ENCODE measurements at places on chromosomes 16 and 17.

- DNase-seq, result no peak
Observed at GRCh38 chr17:41891135-41892020, 26.2 kb upstream of the KLHL11 start.

GRCh38 chr17:7582396-7583252, 1.0 kb upstream of the MPDU1 start:
- no peak for DNase-seq

DNA sequence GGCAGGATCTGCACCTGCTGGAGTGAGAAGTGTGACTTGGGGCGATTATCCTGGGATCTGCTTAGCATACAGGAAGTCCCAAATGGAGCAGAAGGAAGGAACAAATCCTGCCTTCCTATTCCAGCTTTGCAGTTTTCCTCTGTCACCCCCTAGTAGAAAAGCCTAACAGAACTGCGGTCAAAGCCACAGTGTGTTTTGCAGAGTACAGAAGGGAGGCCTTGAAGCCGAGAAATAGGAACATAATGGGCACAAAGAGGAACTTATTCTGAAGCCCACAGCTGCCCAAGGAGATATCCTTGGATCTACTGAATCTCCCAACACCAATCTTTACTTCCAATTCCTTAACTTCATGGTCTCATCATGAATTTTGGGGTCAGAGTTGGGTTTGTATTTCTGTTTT, 8.5 kb downstream of the KRTAP1-5 start:
- DNase-seq, result no peak

DNA sequence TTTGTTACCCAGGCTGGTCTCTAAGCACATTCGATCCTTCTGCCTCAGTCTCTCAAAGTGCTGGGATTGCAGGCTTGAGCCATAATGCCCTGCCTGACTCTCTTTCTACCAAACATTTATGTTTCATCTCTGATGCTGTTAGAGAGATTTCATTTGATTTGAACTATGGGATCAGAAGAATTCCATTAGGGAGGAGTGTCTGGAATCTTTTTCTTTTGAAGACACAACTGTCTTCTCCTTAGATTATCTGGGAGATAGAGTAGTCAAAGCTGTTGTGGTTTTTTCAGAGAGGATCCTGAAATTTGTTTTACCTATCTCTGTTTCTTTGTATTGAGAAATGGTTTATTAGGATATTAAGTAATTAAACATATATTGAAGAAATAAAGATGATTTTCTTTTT, 29.4 kb downstream of the WIPF2 start:
- no peak for DNase-seq

- DNase-seq, result no peak
Observed at GRCh38 chr17:61205401-61205800, 194.2 kb upstream of the TBX2 start.

DNA sequence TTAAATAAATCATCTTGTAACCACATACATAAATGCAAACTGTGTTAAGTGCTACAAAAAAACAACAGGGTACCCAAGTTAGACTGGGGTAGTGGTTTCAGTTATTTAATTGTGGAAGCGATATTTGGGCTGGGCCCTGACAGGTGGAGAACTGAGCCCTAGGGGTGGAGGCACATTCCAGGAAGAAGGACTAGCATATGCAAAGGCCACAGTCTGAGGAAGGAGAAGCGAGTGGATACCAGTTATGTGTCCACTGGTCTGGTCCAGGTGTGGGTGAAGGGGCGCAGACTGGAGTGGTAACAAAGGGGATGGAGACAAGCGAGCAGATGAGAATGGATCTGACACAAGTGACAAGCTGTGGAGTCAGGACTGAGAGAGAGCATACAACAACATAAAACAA, 22.9 kb downstream of the TXNDC11 start:
- no peak for DNase-seq

DNA sequence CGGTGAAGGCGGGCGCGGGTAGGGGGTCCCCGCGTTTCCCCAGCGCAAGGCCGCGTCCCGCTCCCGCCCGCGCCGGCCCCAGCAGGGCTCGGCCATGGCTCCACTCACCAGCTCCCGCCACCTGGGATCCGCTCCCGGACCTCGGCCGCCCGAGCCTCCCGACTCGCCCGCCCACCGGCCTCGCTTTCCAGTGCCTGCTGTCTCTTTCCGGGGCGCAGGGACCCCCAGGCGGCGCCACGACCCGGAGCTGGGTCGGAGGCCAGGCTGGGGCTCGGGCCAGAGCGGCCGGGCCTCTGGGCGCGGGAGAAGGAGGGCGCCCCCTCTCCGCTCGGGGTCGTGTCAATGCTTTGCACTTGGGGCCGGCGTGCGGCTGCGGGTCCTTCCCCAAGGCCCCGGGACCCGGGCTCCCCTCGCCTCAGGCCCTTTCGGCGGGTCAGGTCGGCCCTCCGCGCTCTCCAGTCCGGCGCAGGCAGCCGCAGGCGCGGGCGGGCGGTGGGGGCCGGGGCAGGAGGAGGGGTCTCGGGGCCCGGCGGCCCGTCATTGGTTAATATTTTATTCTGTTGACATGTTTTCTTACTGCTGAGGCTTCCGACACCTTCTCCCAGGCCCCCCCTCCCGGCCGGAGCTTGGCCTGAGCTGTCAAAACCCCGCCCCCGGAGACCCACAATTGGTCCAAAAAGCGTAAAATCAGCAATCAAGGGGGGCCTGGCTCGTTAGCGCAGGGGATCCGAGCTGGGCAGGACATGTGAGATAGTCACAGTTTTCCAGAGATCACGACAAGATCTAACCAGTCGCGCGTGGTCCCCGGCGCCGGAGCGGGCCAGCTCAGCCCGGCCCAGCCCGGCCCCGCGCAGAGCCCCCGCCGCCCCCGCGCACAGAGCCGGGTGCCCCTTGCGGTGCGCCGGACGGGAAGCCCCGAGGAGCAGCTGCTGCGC, at the start of gene TBX2:
Gene TBX2, plus strand, starts transcription at position 713 of the 935 bp plus-strand sequence. CDS start 334 bp downstream, outside the sequence.
- no peak for DNase-seq

DNA sequence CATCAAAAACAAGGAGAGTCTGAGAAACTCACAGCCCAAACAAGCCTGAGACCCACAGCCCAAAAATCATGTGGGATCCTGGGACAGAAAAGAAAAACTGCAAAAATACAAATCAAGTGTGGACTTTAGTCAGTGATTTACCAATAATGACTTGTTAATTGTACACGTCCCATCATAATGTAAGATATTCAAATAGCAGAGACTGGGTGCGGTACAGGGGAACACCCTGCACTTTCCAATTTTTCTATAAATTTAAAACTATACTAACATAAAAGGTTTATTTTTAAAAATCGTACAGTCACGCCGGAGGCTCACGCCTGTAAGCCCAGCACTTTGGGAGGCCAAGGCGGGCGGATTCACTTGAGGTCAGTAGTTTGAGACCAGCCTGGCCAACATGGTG, 8.8 kb downstream of the CEP131 start:
- DNase-seq, result no peak

DNA sequence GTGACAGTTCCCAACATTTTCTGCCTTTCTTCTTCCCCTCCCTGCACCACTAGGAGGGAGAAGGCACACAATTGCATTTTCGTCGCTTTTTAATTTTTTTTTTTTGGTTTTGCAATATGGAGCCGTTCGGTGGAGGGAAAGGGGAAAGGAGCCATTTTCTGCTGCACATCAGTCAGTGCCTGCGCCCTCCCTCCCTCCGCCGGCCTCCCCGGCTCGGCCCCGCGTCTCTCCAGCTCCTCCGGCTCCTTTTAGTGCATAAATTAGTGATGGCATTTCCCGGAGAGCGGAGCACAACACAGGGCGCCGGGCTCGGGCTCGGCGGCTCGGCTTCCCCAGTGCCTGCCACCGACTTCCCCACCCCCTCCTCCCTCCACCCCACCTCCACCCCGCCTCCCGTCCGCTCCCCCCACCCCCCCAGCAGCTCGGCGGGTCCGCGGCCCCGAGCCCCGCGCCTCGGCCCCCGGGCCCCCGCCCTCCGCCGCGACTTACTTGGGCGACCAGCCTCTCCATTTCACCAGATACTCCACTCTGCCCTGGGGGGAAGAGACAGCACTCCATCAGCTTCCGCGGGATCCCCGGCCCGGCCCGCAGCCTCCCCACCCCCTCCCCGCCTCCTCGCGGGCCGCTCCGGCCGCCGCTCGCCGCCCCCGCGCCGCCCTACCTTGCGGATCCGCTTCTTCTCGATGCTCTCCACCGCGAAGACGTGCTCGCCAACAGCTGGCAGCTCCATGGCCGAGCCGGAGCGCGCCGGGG, 542 bp downstream of the CBX4 start:
- peak; percentile 27 for DNase-seq

DNA sequence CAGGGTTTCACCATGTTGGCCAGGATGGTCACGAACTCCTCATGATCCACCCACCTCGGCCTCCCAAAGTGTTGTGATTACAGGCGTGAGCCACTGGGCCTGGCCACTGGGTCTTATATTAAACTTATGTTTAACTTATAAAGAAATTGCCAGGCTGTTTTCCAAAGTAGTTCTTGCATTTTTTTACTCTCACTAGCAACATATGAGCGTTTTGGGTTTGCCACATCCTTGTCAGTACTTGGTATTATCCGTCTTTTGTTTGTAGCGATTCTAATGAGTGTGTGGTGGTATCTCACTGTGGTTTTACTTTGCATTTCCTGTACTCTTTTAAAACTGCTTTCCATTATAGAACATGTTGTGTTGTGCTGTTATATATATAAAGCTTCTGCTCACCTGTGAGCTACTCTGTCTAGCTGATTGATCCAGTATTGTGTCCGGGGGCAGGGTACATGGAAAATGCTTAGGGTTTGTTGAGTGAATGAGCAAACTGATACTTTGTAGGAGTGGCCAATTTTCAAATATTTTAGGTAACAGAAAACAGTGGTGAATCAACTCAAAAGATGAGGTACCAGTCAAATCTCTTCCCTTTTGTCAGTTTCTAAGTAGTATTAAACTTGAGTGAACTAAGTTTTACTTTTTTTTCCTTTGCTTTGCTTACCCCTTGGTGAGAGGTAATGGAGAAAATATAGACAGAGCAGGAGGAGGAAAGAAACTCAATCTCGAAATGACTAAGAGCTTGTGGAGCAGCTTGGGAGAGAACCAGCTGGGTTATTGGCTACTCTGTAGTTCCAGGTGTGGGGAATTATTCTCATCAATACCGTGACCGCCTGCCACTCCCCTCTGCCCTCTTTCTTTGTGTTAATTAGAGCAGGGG, 75.8 kb downstream of the PITPNC1 start:
- no peak for DNase-seq

- DNase-seq, result no peak
Observed at GRCh38 chr16:9099131-9099625, 7.7 kb downstream of the HAPSTR1 start.

DNA sequence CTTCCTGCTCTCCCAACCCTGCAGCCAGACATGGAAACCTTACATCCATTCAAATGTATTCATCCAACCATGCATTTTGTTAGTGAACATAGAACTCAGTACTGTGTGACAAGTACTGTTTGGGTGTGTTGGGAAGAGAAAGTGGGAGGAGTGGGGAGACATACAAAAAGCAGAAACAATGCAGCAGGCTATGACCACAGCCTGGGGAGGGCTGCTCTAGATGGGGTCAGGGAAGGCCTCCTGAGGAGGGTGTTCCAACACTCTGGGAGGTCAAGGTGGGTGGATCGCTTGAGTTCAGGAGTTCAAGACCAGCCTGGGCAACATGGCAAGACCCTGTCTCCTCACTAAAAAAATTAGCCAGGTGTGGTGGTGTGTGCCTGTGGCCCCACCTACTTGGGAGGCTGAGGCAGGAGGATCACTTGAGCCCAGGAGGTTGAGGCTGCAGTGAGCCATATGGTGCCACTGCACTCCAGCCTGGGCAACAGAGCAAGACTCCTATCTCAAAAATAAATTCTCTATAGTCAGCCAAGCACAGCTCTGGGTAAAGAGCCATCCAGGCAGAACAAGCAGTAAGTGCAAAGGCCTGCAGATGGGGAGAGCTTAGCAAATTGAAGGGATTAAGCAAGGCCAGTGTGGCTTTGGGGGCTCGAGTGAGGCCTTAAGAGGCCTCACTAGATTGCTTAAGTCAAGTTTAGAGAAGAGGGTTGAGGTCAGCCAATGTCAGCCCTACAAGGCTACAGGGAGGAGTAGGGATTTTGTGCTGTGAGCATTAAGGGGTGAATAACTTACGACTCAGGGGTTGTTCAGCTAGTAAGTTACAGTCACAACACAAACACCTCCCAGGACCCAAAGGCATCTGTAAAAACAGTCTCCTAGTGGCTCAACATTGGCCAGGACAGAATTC, 5.5 kb downstream of the SLC13A2 start:
- DNase-seq, result no peak

DNA sequence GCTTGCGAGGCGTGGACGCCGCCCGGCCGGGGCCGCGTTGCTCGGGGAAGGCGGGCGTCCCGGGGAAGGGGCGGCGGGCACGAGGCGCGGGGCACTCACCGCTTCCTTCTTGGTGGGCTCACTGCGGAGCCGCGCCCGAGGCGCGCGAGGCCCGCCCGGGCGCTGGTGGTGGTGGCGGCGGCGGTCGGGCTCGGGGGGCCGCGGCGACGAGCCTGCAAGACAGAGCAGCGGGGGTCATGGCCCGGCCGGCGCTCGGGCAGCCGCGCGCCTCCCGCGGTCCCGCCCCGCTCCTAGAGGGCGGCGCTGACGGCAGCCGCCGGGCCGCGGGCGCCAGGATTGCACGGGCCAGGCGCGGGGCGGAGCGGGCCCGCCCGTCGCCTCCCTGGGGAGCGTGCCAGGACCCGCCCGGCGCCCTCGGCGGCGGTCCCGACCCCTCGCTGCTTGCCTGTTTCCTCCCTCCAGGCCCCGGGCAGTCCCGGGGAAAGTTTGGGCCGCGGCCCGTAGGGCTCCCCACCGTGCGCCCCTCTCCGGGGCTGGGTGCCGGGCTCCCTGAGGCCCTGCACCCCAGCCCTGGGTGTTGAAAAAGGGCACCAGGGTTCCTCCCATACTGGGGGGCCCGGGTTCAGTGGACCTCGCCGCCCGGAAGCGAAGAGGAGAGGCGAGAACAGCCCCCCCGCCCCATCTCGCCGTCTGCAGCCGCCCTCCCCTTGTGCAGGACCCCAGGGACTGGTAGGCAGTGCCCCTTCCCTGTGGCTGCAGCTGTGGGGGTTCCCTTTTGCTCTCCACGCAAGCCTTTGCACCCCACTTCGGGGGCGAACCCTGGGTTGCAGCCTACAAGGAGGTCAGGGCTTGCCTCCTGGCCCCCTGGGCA, at the start of gene C16orf74:
Gene C16orf74, minus strand, starts transcription at position 270 of the 871 bp plus-strand sequence. CDS start 15,879 bp downstream, outside the sequence.
- DNase-seq, result no peak

DNA sequence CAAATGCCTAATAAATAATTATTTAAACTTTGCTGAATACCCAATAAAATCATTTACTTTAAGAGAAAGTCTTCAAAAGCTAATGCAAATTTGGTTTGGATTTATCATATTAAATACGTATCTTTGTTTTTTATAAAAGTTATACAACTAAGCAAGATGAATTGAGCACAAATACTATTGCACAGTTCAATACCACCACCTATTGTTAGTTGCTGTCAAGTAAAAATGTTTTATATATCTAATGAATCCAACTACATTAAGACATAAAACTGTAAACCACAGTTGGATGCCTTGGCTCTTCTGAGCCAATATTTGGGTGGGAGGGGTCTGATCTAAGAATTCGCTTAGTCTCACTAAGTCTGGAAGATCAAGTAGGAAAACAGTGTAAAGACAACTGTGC, 7.7 kb downstream of the FBXL20 start:
- no peak for DNase-seq

GRCh38 chr16:68355447-68356248, 44.8 kb downstream of the PRMT7 start:
- DNase-seq, result no peak

Measured in NCI-H1092 (cell line).